ENCODE measurements at places on chromosomes 2 and 18.

DNA sequence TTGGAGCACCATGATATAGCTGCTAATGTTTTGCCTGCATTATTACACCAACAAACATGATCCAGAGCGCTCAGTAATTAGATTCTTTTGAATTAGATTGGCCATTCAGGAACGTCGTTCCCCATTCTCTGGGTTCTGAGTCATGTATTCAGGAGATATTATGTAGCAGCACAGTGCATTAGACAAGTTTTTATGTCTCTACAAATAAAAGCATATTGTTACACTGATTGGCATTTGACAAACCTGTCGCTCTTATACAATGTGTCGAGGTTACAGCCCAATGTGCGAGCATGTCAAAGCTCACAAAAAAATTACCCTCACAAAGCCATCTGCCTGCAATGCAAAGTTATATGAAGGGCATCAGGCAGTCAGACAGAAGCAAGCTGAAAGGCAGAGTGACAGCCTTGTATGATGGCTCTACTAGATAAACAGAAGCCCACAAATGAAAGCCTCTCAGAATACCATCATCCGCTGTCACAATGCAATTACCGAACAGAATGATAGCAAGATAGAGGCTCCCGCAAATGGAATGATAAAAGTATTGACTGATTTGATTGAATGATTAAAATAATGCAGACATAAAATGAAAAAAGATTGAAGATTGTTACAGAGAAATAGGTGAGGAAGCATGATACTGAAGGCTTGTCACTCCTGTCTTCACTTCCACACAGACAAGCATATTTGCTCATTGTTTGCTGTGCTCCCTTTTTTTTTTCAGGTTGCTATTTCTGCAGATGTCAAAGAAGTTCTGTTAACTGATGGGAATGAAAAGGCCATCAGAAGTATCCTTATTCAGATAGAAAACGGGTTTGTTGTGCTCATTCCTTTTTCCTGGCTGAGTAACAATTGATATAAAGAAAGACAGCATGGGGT lies 234.6 kb upstream of the SIX3 start:
- DNase-seq: no peak

DNA sequence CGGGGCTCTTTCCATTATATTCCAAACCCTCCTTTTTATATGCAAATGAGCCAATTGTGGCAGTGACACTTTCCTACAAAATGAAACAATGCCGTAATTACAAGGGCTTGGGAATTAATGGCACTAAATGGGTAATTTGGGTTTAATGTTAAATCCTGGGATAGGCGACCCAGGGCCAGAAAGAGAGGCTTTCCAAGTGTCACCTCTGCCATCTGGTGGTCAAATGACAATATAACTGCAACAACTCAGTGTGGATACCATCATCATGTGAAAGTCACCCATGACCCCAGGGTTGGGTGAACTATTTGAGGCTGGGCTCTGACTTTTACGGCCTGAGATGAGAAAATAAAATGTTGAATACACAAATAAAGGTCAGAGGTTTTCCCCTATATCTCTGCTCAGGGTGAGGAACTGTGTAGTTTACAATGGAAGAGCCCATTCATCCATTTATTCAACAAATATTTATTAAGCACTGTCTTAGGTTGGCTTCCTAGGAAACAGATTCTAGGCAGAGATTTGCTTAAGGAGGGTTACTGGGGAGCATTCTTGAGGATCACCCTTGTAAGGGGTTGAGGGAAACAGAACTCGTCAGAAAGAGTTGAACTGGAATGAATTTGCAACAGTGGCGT lies 13.6 kb upstream of the THADA start:
- DNase-seq: no peak

GRCh38 chr18:77056344-77057005 lies 76.1 kb downstream of the MBP start:
- DNase-seq: no peak

GRCh38 chr2:158197940-158198339 lies 96.3 kb downstream of the UPP2 start:
- no peak for DNase-seq

DNA sequence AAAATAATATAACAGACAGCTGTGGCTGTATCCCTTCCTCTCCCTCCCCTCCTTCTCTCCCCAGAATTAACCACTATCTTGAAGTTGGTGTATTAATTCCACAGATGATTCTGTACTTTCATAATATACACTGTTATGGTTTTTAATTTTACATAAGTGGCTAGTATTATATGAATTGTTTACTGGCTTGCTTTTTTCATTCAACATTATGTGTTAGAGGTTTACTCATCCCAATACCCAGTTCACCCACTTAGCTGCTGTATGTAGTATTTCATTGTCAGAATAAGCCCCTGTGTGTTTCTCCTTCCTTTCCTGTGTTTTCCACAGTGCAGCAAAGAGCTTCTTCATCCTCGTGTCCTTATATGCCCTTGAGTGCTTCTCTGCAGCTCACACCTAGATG lies 75.6 kb upstream of the B3GNT7 start:
- DNase-seq: no peak

DNA sequence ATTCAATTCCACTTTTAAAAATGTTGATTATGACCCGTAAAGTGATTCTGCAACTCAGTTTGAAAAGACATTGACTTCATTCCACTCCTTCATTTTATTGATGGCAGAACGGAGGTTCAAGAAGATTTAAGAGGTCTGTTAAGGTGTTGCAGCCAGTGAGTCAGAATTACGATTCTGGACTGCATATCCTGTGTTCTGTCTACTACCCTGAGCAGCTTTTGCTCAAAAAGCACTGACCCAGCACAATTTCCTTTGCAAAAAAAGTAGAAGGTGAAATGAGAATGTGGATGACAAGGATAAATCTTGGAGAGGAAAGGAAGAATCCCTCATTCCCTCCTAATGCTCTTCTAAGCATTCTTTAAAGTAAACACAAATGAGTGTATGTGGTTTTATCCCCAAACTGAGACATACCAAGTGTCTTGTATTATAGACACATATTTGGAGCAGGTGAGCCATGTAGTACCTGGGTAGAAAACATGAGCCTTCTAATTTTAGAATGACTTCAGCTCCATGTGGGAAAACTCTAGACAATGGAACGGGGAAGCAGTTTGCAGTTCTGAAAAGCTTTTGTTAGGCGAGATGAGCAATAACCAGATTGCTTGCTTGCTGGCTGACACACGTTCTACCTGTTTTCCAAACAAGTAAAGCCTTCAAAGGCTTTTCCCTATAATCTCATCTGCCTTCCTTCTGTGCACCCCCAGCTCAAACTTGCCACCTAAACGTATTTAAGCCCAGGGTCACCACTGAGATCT lies 44.7 kb downstream of the TGFA start:
- no peak for DNase-seq

GRCh38 chr2:203688798-203689197 lies 17.6 kb upstream of the CD28 start:
- no peak for DNase-seq

- no peak for DNase-seq
Measured at GRCh38 chr18:65057439-65058083, 693.3 kb upstream of the CDH7 start.

- DNase-seq: no peak
Measured at GRCh38 chr2:201070948-201071478, 458 bp downstream of the HYCC2 start.

DNA sequence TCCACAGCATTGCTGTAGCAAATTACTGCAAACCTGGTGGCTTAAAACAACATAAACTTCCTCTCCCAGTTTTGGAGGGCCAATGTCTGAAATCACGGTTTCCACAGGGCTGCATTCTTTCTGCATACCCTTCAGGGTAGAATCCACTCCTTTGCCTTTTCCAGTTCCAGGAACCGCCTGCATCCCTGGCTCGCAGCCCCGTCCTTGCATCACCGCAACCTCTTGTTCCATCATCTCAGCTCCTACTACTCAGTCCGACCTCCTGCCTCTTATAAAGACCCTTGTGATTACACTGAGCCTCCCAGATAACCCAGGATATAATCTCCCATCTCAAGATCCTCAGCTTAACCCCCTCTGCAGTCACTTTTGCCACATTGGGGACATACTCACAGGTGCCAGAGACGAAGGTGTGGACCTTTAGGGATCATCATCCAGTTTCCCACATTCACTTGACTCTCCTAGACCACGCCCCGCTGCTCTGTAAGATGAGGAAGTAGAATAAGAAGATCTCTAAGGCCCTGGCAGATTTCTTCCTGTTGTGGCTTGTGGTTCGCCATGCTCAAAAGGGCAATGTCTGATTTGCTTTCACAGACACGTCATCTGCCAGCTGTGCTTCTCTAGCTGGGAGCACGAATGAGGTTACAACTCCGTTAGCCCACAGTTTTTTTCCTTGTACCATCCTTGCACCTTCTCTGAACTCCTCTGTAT lies 103.6 kb upstream of the AGAP1 start:
- no peak for DNase-seq

- DNase-seq: no peak
Measured at GRCh38 chr2:100237163-100237562, 85.1 kb downstream of the LONRF2 start.

DNA sequence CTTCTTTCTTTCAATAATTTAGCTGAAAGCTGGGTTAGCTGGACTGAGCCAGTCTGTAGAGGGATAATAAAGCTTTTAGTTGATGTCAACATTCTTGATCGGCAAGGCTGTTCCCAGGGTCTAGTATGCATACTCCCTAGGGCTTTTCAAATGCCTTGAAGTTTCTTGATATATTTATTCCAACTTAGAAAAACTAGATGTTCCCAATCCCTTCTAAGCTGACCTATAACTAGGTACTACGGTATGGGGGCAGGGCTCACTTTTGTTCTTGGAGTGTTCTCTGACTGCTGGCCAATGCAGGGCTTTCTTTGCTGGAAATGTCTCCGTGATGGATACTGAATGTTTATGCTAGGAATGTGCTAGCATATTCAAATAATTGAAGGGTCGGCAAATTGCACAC lies 258.6 kb upstream of the TANK start:
- DNase-seq: no peak

GRCh38 chr2:196260546-196260945 lies 89.2 kb upstream of the STK17B start:
- DNase-seq: no peak

GRCh38 chr2:43898134-43898837 lies 59.5 kb downstream of the ABCG8 start:
- DNase-seq: no peak

DNA sequence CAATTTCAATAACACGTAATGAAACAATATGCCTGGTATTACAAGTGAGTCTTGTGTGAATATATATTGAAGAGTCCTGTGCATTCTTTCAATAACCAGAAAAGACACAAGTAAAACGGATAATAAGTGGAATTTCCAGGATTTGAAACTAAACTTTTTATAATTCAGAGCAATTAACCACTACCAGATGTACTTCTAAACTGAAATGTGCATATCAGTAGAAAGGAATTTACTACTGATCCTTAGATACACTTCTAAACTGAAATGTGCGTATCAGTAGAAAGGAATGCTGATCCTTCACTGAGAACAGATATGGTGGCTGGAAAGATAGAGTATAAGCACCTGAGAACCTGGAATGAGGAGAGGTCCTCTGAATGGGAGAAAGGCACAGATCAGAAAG lies 470.9 kb upstream of the SPHKAP start:
- no peak for DNase-seq

GRCh38 chr2:5365871-5366461 lies 326.2 kb upstream of the SOX11 start:
- peak; percentile 21 for DNase-seq

- DNase-seq: no peak
Measured at GRCh38 chr2:216084547-216084946, 2.8 kb downstream of the TMEM169 start.

GRCh38 chr18:29594493-29594892 lies 1417.6 kb upstream of the CDH2 start:
- no peak for DNase-seq

- DNase-seq: no peak
Measured at GRCh38 chr2:168986398-168986943, 44.7 kb downstream of the ABCB11 start.

DNA sequence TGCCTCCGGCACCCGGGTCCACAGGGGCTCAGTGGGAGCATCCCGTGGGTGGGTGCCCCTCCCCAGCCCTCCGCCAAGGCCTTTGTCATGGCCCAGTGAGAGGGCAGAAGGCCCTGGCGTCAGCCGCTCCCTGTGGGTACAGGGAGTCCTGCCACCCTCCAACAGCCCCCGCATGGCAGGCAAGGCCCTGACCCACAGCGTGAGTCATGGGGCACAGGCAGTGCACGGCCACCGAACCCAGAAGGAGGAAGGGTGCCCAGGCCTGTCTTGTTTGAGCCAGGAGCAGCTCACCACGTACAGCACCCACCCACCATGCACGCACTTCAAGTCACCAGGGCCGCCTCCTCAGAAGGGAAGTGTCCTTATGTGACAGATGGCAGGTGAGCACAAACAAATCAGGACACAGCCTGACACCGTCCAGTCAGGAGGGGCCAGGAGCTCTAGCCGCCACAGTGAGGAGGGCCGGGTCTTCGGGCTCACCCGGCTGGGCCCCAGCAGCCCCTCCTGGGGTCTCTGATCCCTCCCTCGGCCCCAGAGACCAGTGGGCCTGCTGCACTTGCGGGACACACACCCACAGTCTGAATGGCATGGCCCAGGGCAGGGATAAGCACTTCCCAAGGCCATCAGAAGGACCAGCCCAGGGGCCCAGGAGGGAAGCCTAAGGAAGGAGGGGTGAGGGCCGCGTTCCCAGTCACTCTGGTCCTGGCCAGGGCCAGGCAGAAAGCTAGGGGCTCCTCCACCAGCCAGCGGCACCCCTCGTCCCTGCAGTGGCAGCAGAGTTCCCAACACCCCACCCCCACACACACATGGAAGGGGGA lies 25.8 kb downstream of the BIN1 start:
- DNase-seq: no peak

- DNase-seq: no peak
Measured at GRCh38 chr2:220043155-220043989, 415.9 kb downstream of the SLC4A3 start.

DNA sequence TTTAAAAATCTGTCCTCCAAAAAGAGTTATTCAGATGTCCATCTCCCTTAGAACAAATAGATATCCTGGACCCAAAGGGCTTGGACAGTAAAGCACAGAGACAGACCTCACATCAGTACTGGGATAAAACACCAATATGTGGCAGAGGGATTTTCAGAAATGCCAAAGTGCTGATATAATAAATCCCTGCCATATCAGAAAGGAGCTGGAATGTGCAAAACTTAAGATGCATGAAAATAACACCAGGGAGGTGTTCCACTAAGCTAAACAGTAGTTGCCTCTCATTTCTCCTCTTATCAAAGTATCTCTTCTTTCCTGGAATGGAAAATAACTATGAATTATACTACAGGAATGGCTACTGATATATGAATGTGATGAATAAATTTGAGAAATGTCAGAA lies 13.2 kb downstream of the USP40 start:
- DNase-seq: no peak

- DNase-seq: no peak
Measured at GRCh38 chr18:74861154-74861553, 263.5 kb downstream of the ZNF407 start.
